ENCODE measurements at places on chromosomes 6 and 20.

DNA sequence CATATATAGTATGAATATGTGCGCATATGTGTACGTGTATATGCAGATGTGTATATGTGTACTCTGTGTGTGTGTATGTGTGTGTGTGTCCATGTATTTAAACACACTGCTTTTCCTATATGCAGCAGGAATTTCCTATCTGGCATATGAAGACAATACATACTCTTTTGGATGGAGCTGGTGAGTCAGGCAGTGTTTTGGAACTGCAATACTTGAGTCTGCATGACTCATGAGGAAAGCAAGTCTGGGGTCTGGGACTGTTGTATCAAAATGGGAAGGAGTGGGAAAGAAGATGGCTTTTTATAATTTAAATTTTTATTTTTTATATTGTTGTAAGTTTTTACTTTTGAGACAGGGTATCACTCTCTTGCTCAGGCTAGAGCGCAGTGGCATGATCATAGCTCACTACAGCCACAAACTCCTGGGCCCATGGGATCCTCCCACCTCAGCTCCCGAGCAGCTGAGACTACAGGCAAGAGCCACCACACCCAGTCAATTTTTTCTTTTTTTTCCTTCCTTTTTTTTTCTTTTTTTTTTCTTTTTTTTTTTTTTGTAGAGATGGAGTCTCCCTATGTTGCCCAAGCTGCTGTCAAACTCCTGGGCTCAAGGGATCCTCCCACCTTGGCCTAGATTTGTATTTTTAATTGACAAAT, 72.2 kb downstream of the ATXN1 start:
- no peak for DNase-seq

DNA sequence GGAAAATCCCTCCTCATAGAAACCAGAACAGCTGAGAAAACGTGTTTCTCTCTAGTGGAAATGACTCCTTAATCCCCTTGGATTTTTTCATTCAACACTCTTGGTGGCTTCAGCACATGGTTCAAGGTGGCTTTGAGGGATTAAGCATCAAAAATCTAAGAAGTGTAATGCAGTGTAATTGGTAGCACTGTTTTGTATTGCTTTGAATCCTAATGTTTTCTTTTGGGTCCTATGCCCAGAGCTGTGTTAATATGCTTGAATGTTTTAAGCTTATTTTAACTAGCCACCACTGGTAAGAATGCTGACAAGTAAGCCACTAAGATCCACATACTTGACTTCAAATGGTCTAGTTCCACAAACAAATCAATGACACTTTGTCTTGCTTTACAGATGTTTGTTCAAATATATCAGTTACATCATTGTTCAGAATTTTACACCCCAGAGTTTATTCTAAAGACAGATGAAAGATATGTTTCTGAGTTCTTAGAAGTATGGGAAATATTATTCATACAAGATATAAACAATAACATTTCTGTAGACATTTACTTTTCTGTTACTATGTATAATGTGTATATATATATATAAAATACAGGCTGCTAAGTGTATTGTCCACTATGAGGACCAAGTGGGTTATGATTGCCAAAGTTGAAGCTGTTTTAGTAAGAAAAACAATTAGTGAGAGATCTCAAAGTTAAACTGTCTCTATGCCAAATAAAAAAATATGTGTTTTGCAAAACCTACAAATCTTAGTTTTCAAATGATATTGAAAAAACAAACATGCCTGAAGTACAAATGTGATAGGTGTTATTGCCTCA, 220.8 kb downstream of the OGFRL1 start:
- no peak for DNase-seq

GRCh38 chr6:136750696-136751521, 41.4 kb downstream of the MAP3K5 start:
- DNase-seq = no peak

DNA sequence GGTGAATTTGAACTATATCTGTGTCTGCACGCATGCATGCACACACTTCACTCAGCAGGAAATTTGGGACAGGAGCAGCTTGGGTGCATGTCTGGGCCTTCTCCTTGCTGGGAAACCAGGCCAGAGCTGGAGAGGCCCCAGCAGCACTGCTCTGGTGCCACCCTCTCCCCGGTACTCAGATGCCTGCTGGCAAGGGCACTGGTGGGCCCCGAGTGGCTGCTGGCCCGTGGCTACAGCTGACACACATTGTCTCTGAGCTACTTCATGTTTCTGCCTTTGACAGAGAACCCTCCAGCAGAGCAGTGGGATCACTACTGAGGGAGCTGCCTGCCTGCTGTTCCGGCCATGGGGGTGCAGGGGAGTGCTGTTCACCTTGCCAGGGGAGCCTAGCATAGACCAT, 37.5 kb downstream of the DLGAP4 start:
- no peak for DNase-seq

GRCh38 chr6:2756241-2756640, 5.5 kb upstream of the MYLK4 start:
- no peak for DNase-seq

DNA sequence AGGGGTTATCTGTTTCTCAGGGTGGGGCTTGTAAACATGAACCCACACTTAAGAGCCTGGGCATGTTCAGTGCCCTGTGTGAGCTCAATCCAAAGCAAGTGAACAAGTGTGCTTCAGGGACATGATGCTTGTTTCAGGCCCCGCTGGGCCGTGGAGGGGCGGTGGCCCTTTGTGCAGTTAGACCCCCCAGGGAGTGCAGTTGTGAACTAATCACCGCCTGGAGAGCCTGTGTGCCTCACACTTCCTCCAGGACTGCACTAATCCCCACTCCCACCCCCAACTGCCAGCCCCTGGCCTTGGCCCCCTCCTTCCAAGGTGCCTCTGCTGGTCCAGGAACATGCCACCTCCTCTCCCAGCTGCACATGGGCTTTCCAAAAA, 58.1 kb downstream of the RREB1 start:
- DNase-seq = no peak

DNA sequence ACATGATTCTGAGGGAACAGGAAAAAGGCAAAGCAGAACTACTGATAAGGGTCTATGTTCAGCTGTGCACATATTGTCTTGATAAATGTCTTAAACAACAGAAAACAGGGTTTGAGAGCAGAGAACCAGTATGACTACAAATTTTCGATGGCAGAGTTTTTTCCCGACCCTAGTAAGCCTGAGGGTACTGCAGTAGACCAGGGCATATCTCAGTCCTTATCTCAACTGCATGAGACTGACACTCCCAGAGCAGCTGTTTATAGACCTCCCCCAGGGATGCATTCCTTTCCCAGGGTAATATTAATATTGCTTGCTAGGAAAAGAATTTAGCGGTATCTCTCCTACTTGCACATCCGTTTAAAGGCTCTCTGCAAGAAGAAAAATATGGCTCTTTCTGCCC, 1176.8 kb upstream of the ADGRB3 start:
- no peak for DNase-seq

GRCh38 chr20:54774426-54774825, 299.0 kb downstream of the DOK5 start:
- DNase-seq = no peak
